Calu3 (cell line): ENCODE measurements at places on chromosomes 12 and 14. TPM values are rescaled to one million over a fixed set of nuclear protein-coding genes. Genes with fewer than 3 reads are reported as not detected.

Gene ARHGAP9
- total RNA-seq: 0.39 TPM in 1 of 2 replicates, not detected in the other

DNA sequence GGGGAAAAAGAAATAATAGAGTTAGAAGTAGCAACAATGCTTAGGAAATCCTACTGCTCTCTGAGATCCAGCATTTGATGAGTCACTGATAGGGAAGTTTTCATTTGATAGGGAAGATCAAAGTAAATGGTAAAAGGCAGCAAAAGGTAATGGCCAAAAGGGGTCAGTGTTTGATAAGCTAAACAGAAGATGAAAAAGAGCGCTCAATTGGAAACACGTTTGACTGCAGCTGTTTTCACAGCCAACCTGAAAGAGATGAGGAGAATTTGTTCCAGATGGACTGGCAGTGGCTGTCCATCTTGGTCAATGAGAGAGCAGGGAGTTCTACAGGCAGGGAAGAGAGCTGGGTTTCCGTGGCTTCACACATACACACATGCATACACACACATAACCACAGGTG, 264.2 kb downstream of the TMEM132C start:
- DNase-seq: no peak

Gene NGB
- total RNA-seq: not detected in 2 replicates

DNA sequence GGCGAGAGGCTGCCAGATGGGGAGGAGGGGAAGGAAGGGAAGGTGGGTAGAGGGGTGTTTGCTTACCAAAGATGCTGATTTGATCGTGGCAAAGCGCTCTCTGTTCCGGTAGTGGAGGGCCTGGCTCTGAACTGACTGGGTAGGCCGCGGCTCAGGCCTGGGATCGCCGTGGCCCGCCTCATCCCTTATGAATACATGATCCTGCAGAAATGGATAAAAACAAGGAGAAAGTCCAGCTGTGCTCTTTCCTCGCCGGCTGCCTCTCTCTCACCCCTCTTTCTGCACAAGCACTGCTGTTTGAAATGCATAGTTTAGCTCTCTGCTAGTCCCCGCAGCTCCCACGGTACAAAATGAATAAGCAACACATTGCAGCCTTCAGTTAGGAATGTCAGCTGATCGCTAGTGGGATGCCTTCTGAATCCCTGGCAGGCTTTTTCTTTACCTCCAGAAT, 53.8 kb downstream of the PEBP1 start:
- DNase-seq: no peak

- DNase-seq: peak; percentile 50
Measured at GRCh38 chr12:55933169-55933798, 2.3 kb downstream of the DGKA start.

GRCh38 chr14:21102521-21103410, 1.9 kb downstream of the TMEM253 start:
- no peak for DNase-seq

- no peak for DNase-seq
Measured at GRCh38 chr14:57212919-57213318, 55.8 kb downstream of the EXOC5 start.

DNA sequence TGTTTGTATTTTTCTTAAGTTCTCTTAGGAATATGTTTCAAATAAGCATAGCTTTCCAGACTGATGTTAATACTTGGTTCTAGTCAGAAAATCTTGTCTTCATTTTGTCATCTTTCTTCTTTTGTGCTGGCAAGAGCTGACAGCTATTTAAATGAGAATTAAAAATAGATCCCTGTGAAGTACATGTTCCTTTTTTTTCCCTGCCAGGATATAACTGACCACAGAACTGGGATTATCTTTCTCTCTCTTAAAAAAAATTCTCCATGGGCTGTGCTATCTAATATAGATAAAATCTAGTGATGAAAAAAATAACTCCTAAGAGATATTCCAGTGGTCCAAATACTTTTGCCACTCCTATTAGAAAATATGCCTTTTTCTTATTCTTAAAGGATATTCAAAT, 163.4 kb downstream of the AKAP6 start:
- no peak for DNase-seq

Gene HOXC9
- 0.42 and 0.54 TPM in 2 replicates for total RNA-seq

GRCh38 chr14:92039063-92039718, 668 bp downstream of the TRIP11 start:
- DNase-seq: peak; percentile 49

GRCh38 chr12:90695415-90695814, 259.6 kb downstream of the CCER1 start:
- no peak for DNase-seq

GRCh38 chr12:104707194-104707593, 250.4 kb downstream of the CHST11 start:
- no peak for DNase-seq

- no peak for DNase-seq
Measured at GRCh38 chr12:82440885-82441284, 82.6 kb downstream of the METTL25 start.

Gene MYBPC1
- not detected in 2 replicates for total RNA-seq

- DNase-seq: no peak
Measured at GRCh38 chr14:81582420-81582819, 48.8 kb upstream of the SEL1L start.

- DNase-seq: no peak
Measured at GRCh38 chr12:41777064-41777790, 367.4 kb downstream of the GXYLT1 start.

Gene HOXC12
- total RNA-seq: not detected in 2 replicates

- no peak for DNase-seq
Measured at GRCh38 chr14:54488318-54488645, 498 bp downstream of the GMFB start.

Gene MYF5
- total RNA-seq: not detected in 2 replicates

DNA sequence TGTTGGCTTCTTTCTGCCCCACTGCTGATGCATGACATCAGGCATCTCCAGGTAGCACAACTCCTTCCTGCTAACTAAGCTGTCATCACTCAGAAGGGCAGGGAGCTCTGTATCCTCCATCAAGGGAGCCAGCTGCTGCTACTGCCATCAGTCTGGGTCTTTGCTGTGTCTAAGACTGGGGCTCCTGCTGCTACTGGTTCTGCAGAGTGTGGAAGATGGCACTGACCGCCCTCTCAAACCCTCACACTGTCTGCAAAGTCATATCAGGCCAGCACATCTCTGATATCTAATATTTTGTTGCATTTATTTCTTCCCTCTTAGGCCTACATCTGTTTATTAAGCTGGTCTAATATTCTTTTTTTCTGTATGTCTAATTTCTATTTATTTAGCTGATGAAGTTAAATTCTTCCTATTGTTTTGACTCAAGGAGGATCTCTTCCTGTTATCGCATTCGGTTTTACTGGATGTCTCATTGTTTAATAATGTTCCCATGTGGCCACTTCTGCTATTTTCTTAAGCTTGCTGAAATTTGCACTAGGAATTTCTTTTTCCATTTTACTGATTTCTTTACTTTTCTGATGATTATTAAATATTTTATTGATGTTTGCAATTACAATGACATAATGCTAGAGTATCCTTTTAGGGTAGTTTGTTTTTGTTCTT, 7.6 kb upstream of the E2F7 start:
- no peak for DNase-seq

GRCh38 chr12:96892104-96892503, 15.0 kb upstream of the NEDD1 start:
- DNase-seq: no peak

Gene LIN7A
- 0.73 and 3.2 TPM in 2 replicates for total RNA-seq

GRCh38 chr12:93832131-93832530, 155.0 kb downstream of the CRADD start:
- no peak for DNase-seq

Gene LYZ
- total RNA-seq: 353 and 392 TPM in 2 replicates

GRCh38 chr12:93098077-93098476, 169.0 kb upstream of the EEA1 start:
- DNase-seq: peak; percentile 58

Gene FOXG1
- total RNA-seq: not detected in 2 replicates

Gene PRIMA1
- not detected in 2 replicates for total RNA-seq

DNA sequence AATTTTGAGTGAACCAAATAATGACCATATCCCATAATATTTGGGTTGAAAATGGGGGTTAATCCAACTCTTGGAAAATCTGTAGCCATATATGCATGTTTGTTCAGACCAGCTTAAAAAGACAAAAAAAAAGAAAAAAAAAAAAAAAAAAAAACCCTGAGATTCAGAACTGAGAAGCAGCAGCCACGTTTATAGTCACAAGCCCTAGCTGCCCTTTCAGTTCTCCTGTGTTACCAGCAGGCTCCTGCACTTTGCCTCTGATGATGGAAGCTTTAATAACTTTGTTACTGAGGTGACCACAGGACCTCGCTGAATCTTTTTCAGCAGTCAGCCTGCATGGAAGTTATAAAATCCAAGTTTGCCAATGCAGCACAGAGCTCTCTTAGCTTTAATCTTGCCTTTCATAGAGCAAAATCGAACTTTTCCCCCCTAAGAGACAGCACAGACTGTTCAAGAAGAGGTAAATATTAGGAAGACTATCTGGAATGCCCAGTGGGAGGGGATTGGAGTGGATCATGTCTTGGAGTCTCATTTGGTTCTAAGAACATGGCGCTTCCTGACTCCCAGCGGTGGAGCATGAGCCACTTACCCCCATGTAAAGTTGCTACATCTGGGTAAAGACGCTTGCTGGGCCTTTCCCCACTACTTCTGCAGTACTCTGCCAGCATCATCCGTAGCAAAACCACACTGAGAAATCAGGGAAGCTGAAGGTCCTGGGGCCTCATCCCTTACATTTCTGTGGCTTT, 20.6 kb downstream of the GNG2 start:
- no peak for DNase-seq

DNA sequence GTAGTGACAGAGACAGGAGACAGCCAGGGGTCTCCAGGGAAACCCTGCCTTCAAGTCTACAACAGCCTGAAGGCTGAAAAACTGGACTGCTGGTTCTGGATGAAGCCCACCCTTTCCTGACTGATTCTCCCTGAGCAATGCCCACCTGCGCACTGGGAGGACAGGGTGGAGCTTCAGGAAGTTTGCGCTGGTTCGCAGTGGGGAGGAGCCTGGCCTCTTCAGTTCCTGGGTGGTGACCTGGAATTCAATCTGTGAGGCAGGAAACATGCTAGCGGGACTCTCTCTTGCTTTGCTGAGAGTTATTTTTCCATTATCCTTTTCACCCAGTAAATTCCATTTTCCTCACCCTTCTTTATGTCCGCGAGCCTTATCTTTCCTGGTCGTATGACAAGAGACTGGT, 600.8 kb downstream of the TRHDE start:
- DNase-seq: no peak

DNA sequence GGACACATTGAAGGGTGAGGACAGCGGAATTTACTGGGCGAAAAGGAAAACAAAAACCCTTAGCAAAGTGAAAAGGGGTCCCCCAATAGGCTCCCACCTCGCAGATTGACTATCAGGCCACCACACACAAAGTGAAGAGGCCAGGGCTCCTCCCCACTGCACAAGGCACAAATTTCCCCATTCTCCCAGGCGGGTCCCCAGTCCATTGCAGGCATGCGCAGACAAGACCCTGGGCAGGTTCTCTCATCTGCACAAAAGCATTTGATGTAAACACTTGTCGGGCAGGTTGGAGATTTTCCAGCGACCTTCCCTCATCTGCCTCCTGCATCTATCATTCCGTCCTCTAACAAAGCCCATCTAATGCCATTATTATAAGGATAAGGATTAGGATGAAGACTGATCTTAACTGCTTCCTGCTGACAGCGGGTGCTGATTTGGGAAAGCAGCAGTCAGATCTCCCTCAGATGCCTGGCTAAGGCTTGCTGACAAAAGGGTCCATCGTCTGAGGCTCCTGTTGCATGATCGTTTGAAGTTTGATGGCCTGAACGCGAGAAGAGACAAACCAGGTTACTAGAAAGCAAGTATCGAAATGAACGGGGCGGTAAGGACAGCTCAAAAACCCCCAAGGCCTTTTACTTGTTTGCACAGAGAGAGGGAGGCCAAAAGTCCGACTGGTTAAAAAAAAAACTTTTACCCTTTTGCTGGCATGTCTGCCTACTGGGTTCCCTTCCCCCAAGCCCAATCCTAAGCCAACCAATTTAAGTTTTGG, 14.4 kb downstream of the ASCL4 start:
- no peak for DNase-seq

GRCh38 chr14:51564460-51564859, 87.2 kb upstream of the FRMD6 start:
- no peak for DNase-seq

DNA sequence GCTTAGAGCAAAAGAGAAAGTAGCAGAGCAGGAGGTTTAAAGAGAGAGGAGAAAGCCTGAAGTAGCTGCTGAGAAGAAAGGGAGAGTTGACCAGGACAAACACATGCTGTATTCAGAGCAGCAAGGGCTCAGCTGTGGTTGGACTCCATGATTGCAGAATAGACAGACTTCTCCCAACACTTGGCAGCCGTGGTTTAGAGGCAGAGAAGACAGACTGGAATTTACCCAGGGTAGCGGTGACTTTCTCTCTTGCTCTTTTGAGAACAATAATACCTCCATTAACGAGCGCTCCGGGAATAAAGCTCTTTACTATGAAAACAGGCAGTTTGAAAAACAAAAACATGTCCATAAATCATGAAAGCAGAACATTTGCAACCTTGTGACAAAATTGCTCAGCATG, 21.4 kb upstream of the IGF1 start:
- DNase-seq: no peak
